Fibroblast of lung (primary cell): ENCODE measurements at places on chromosomes 12 and 14.

GRCh38 chr14:28102001-28102400 lies 664.6 kb upstream of the FOXG1 start:
- no peak for DNase-seq

DNA sequence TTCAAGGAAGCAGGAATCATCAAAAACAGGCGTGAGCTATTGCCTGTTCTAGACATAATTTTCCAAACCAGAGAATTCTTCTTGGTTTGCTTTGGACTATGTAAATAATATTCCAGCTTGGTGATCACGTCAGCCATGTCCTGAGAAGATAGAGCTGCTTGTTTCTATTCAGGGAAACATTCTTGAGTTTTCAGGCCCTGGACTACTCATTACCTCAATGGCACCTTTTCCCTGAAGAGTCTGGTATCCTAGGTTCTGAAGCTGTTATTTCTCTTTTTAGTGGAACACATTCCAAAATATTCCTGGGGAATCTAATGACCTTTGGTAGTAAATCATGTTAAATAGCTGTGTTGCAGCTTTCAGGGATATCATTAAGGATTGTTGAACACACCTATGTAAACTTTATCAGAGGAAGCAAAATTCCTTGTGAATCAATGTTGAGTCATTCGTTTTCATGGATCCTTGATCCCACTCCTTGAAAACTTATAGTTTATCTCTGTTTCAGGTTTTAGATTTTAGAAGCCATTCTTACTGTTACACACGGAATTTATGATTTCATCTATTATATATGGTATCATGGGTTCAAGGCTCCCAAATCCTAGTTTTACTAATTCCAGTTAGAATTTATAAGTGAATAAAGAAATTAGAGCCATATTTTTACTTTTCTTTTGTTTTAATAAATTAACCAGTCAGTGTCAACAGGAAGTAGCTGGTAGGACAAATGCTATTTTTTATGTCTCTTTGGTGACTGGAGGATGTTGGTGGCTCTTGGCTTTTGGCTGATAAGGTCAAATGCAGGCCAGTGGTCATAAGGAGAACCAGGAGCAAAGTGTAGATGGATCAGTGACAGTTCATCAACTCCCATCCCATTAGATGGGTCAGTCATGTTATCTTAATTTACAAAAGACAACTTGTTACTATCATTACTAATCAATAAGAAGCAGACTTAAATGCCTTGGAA lies 380.1 kb downstream of the ZFP36L1 start:
- DNase-seq = no peak

- DNase-seq = no peak
These were observed 143.0 kb downstream of the RASSF9 start for GRCh38 chr12:85693093-85693665.

DNA sequence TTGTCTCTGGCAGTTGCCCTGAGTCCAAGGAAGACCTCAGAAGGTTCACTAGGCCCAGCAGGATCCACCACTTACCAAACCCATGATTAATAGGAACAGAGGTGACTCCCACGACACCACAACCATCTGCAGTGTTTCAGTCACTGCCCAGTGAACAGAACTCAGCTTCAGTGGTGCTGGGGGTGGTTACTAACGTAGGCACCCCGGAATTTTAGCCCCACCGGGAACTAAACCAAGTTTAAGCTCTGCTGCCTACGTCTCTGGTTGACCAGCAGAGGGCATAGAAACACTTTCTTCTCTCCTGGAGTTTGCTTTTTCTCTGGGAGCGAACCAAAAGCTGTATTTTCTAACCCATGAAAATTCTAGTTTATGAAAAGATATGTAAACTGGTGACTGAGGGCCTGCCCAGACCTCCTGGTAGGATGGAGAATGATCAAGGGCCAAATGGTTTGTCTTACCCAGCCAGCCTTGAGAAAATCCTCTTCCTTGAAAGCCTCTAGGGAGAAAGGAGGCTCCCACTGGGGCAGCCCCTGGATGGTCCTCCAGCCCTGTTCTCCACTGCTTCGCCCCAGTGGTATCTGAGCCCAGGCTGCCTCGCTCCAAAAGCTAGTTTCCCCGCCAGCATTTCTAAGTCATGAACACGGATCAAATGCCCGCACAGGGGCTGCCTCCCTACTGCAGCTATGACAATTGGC lies 379.8 kb downstream of the DPF3 start:
- peak; percentile 75 for DNase-seq

DNA sequence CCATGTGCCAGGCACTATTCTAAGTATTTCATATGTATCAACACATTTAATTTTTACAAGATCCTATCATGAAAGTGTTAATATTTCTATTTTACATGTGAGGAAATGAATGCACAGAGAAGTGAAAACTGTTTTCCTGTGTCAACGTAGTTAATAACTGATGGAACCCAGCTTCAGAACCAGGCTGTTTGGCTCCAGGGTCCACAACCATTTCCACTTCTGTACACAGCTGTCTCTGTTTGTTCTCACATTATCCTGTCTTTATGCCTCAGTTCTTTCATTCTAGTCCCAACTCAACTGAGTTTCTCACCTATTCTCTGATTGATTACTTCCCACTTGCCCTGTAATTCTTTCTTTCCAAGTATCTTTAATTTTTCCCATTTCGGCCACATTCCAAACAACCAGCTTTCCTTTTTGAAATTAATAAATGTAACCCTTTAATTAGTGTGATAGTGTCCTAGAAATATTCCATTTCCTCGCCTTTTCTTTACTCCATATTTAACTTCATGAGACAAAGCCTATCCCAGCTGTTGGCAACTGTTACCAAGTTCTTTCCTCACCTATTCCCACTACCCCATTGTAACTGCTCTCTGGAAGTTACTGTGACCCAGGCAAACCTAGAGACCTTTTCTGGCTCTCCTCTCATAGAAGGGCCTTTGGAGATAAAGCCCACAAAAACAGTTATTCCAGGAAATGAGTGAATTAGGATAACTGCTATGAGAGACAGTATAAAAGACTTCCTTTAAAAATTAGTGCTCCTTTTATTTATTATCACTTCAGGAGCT lies 218.7 kb downstream of the RASSF9 start:
- DNase-seq = no peak

DNA sequence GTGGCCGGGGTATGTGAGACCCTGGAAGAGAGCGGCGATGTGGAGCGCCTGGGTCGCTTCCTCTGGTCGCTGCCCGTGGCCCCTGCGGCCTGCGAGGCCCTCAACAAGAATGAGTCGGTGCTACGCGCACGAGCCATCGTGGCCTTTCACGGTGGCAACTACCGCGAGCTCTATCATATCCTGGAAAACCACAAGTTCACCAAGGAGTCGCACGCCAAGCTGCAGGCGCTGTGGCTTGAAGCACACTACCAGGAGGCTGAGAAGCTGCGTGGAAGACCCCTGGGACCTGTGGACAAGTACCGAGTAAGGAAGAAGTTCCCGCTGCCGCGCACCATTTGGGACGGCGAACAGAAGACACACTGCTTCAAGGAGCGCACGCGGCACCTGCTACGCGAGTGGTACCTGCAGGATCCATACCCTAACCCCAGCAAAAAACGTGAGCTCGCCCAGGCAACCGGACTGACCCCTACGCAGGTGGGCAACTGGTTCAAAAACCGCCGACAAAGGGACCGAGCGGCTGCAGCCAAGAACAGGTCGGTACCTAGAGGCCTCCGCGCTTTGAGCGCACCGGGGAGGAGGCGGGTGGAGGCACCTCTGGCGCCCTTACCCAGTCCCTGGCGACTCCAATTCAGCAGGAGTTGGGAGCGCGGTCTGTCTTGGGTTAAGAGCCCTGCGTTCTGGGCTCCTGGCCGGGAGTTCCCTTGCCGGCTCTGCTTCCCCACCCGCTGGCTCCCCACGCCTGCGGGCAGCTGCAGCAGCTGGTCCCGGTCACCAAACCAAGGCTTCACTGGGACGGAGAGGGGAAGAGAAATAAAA lies 700 bp downstream of the SIX6 start:
- no peak for DNase-seq
